ENCODE measurements at places on chromosomes 7 and 10. TPM values are rescaled to one million over a fixed set of nuclear protein-coding genes. Genes with fewer than 3 reads are reported as not detected.

DNA sequence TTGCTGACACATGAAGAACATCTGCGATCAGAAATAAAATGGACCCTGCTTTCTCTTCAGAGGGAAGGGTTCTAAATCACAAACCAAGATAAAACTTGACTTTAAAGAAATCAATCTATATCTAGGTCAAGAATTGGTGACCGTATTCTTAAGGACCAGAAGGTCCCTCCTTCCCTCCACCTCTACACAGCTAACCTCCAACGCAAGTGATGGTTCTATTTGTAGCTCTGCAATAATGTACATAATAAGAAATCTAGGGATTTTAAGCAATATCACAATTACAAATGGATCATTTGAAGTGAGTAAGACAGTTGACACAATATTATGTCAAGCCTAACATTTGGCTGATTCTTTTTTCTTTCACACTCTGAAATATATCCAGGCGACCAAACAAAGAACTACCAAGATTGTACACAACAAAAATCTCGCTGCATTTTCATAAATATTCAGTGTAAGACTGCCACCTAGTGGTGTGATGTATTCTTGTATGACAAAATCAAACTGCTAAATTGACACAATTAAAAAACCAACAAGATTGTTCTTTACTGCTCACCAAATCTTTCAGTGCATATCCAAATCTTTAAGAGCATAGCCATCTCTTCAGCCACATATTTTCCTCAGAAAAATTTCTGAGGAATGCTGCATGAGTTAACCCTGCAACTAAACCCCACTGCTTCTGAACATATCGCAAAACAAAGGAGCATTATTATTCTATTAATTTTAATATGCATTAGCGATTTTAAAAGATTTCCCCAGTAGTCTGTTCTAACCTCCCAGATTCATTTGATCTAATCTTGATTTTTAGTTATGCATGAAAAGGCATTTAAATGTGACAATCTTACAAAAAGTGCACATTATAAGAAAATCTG is 44.5 kb downstream of the ICA1 start:
- no peak for DNase-seq

DNA sequence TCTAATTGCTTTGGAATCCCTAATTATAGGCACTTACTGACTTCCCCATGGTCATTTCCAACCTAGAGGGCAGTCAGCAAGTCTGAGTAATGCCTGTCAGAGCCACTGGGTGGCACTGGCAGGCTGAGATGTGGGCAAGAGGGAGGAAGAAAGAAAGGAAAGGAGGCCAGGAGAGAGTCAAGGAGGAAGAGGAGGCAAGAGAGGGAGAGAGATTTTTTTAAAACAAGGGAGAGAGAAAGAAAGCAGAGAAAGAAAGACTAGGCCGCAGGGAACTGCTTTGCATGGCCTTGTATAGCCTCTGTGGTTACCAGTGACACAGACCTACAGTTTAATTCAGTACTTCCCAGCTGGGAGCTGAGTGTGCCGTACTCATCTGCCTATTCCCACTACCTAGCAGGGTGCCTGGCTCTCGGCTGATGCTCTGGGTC is 210.4 kb upstream of the ADO start:
- DNase-seq: peak; percentile 68

- DNase-seq: no peak
Measured at GRCh38 chr7:35253460-35253709, 515 bp downstream of the TBX20 start.

ACHE gene
- total RNA-seq: 0.22 TPM

DNA sequence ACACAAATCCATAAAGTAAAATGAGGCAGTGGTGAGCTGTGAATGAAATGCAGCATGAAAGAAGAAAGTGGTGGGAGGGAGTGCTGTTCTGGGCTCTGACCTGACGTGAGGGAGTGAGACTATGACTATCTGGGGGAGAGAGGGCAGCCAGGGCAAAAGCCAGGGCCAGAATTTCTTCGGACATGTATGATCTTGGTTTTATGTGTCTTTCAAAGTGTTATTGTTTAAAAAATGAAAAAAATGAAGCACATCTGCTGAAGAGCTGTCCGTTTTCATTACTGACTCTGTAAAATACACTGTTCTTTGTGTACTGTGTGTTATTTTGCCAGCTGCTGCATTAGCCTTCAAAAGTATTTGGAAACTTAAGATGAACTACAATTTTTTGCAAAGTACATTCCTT is 70.2 kb upstream of the KLF14 start:
- DNase-seq: no peak

DNA sequence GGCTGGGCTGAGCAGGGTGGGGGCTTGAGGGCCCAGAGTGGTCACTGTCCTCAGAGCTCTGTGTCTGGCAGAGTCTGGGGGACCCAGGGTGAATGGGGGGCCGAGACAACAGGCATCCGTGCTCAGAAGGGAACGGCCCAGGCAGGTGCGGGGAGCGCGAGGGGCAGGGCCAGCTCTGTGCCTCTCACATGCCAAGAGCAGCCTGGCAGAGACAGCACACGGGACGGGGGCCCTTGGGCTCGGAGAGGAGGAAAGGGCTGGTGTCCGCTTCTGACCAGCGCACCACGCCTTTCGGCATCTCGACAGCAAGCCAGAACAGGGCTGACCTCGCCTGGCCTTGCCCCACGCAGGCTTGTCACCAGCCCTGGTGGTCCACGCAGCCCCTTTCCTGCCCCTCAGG is 13.4 kb downstream of the AMZ1 start:
- no peak for DNase-seq

DNA sequence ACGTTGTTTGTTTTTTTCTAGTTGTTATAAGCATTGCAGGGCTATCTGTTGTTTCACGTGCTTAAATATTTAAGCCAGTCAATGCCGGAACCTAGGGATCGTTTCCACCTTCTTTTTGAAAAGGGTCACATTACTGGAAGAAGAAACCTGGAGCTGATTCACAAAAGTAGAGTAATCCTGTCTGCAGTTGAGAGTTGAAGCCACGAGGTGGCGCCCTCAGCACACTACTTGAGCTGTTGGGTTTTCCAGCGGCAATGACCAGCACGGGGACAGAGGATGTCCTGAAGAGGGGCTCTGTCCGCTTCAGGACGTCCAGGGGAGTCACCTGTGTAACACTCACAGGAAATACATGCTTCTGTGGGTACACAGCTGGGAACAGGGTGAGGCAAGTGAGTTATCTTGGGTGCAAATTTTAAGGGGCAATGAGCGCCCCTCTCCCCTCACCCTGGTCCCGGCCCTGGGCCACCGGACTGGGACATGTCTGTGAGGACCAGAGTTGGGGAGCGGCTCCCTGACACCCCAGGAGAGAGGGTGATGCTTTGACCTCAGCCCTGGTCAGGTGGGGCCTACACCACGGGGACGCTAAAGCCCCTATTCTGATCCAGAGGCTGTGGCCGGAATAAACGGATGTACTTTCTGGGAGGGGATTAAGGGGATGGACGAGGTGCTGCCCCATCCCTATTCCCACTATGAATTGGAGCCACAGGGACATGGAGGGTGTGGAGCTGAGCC is 26.3 kb upstream of the WDFY4 start:
- DNase-seq: peak; percentile 29

GRCh38 chr7:108211382-108212201 is 81.4 kb upstream of the LAMB4 start:
- no peak for DNase-seq

GRCh38 chr10:32326680-32327363 is 20.1 kb downstream of the EPC1 start:
- no peak for DNase-seq

TLL2 gene
- total RNA-seq: not detected

DNA sequence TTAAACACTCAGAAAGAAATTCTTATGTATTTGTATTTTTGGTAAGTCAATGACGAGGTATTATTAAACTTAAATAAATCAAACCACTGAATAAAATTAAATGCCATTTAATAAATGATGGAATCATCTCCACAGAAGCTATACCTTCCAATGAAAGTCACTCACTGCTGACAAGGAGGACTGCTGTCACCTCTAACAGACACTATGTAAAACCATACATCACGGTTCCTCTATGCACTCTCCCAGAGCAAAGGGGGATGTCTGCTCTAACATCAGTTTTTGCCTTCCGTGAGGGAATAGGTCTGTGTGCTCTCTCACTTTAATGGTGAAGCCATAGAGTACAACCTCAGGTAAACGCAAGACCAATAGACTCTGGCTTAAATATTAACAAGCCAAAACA is 99.7 kb upstream of the DDC start:
- no peak for DNase-seq

DNA sequence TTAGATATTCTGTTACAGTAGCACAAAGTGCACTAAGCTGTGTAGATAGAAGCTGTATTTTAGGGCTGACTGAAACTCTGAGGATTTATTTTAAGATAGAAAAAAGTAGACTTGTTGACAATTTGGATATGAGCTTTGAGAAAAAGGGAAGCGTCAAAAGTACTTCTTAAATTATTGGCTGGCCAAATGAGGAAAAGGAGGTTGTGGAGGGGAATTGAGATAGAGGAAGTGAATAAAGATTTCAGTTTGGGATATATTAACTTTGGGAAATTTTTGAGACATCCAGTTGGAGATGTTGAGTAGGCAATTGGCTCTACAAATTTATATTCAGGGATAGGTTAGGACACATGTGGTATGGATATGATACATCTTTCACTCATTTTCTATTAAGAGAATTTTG is 74.0 kb upstream of the CCDC6 start:
- DNase-seq: no peak

PPP1R17 gene
- total RNA-seq: not detected

All from CD4-positive, alpha-beta T cell (primary cell).